Nucleus accumbens (tissue), 56 donors: ENCODE measurements at places on chromosomes 16 and 17.

GRCh38 chr17:74769856-74770497 is 6.2 kb downstream of the NAT9 start:
- DNase-seq = no peak

- DNase-seq = no peak
These were observed 263.8 kb downstream of the HS3ST3A1 start for GRCh38 chr17:13337864-13338371.

GRCh38 chr17:76528528-76529223 is 8.8 kb downstream of the CYGB start:
- no peak for DNase-seq

- DNase-seq = peak; percentile 45
These were observed 9.8 kb downstream of the UNC13D start for GRCh38 chr17:75834279-75834920.

- DNase-seq = no peak
These were observed 418.9 kb downstream of the CDH8 start for GRCh38 chr16:61617219-61617783.

- DNase-seq = no peak
These were observed 22.9 kb upstream of the PSMC5 start for GRCh38 chr17:63804328-63804727.

GRCh38 chr17:5526821-5527598 is 40.6 kb downstream of the MIS12 start:
- peak; percentile 72 for DNase-seq

DNA sequence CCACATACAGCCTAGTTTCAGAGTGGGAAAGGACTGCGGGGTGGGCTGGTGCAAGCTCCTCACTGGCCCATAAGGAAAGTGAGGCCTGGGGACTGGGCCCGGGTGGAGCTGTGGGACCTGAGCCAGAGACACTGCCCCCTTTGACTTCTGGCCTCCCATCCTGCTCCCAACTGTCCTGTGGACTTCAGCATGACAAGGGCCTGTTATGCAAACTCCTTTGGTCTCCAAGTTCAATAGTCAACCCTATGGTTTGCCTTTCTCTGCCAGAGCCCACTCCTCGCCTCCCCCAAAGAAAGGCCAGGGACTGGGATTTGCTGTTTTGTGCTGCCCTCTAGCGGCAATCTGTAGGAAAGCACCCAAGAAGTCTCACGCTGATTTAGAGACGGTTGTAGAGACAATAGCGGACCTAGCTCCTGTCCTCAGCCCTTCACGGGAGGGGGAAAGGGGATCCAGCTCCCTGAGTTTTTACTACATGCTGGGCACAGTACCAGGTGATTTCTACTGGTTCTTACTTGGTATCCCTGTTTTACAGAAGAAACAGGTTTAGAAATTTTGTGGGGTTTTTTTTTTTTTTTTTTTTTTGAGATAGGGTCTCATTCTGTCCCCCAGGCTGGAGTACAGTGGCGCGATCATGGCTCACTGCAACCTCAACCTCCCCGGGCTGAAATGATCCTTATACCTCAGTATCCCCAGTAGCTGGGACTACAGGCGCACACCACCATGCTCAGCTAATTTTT is 1.2 kb upstream of the TLCD3B start:
- peak; percentile 17 for DNase-seq

GRCh38 chr16:9480503-9480902 is 389.1 kb downstream of the HAPSTR1 start:
- DNase-seq = no peak

- no peak for DNase-seq
These were observed 6.5 kb downstream of the CPNE7 start for GRCh38 chr16:89581861-89582563.

DNA sequence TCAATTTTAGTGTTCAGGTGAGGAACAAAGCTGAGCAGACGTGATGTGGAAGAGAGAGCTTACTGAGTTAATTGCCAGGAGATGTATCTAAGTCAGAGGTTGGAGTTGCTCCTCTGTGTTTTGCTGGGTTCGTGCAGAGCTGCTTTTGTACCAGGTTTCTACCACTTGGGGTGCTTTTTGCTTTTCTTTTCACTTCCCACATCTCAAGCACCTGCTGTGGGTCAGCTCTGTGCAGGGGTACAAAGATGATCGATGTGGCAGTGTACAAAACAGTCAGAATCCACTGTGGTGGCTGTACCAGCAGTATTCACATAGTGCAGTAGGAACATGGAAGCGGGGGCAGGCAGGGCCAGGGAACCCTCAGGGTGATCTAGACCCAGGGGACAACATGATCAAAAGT is 14.8 kb downstream of the UNK start:
- DNase-seq = no peak

DNA sequence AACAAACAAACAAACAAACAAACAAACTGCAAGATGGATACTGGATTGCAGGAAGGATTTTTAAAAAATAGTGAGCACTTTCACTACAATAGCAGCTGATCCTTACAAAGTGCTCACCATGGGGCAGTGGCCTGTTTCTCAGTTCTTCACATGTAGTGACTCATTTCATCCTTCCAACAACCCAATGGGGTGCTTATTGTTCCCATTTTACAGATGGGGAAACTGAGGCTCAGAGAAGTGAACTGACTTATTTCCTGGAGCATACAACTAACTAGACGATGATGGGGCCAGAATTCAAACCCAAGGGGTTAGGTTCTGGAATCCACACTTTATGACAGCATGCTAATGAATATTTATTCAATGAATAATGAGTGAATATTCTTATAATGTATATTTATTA is 61.2 kb downstream of the MYH11 start:
- no peak for DNase-seq

GRCh38 chr17:28221751-28222414 is 97.1 kb upstream of the TMEM97 start:
- DNase-seq = no peak

DNA sequence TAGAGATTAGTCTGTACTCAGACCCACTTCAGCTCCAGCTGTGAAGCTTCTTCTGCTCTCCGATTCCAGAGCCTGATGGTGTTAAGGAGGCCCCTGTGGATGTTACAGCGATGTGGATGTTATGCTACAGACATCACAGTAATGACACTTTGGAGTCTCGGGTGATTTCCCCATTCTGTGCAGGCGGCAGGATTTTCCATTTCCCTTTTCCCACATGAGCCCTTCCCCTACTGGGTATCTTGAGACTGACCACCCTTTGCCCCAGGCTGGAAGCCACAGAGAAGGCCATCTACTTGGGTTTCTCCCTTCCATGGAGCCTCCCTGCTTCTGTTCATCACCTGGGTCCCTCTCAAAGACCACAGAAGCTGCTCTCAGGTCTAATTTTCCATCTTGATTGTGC is 78.3 kb downstream of the KCNJ12 start:
- DNase-seq = no peak

GRCh38 chr16:57261806-57262205 is 16.7 kb downstream of the ARL2BP start:
- DNase-seq = no peak

DNA sequence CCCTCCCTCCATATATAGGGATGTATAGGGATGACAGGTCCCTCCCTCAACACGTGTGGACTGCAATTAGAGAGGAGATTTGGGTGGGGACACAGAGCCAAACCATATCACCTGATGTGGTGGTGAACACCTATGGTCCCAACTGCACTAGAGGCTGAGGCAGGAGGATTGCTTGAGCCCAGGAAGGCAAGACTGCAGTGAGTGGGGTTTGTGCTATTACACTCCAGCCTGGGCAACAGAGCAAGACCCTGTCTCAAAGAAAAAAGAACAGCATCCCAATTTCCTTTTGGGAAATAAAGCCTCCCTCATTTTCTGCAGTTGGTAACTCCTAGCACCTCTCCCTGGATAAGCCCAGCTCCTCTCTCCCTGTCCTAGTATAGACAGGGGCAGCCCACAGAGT is 23.8 kb upstream of the LYRM9 start:
- DNase-seq = no peak

DNA sequence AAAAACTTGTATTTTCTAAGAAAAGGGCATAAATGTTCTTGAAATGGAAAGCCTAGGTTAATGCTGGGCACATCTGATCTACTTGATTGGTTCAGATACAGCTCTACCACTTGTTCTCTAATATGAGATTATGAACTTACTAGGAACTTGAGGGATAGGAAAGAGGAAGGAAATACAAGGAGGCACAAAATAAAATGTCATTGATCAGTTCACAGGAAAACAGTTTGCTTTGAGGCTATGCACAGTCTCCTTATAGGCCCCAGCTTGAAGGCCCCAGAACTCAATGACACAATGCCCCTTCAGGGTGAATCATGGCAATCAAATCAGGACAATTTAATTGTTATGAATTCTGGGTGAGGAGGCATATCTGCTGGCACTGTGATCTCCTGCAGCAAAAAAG is 27.1 kb downstream of the NXPH3 start:
- no peak for DNase-seq

- no peak for DNase-seq
These were observed 33.5 kb downstream of the SMURF2 start for GRCh38 chr17:64628641-64629040.

- no peak for DNase-seq
These were observed 33.6 kb downstream of the DHRS7B start for GRCh38 chr17:21160401-21160800.

GRCh38 chr16:23359092-23359760 is 57.1 kb downstream of the SCNN1B start:
- DNase-seq = no peak

DNA sequence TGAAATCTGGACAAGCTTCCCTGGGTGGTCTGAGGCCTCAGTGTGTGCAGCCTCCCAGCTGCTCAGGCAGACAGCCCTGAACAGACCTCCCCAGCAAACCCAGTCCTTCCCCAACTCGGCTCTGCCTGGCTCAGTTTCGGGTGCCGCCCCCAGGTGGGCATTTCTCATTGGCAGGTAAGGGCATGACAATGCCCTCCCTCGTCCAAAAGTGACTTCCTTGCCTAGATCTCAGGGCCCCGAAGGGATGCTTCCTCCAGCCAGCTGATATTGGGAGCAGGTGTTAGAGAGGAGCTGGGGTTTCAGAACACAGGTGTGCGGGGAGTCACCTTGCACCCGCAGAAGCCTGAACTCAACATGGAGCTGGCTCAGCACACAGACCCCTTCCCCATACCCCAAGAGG is 3.8 kb upstream of the PPL start:
- no peak for DNase-seq

GRCh38 chr16:86384263-86384649 is 126.1 kb upstream of the FOXF1 start:
- DNase-seq = no peak

DNA sequence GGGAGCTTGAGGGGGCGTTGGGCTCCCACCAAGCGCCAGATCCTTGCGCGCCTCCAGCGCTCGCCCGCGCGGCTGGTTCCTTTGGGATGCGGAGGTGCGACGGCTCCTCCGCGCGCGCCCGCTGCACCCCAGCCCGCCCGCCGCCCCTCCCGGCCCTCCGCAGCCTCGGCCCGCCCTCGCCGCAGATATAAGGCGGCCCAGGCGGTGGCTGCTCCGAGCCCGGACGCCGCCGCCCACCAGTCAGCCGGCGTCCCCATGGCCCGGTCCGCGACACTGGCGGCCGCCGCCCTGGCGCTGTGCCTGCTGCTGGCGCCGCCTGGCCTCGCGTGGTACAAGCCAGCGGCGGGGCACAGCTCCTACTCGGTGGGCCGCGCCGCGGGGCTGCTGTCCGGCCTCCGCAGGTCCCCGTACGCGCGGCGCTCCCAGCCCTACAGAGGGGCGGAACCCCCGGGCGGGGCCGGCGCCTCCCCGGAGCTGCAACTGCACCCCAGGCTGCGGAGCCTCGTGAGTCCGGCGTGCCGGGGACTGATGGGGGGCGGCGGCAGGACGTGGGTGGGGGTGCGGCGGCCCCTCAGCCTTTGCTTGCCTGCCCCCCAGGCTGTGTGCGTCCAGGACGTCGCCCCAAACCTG is at the start of gene NPB:
TSS of gene NPB (plus strand) at position 216 of the 630 bp plus-strand sequence. CDS start at position 256, 40 bp downstream.
- no peak for DNase-seq

- no peak for DNase-seq
These were observed 3.3 kb downstream of the TBX4 start for GRCh38 chr17:61455324-61456060.

DNA sequence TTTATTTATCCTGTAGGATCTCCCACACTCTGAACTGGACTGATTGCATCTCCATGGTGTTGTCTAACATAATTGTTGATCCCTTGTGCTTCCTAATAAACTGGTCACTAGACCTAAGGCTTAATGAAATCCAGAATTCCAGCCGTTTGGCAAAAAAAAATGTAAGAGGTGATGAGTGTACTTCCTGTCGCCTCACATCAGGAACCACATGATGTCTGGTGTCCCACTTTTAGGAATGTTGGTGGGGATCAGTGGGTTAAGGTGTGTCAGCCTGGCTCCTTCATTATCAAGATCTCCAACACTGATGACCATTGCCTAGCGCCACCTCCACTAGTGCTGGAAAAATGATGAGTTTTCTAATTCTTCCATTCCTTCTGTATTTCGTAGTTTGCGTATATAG is 18.6 kb upstream of the LONP2 start:
- no peak for DNase-seq

GRCh38 chr17:59684967-59685366 is 22.3 kb downstream of the PTRH2 start:
- DNase-seq = no peak

GRCh38 chr17:72677108-72677507 is 415.4 kb downstream of the SLC39A11 start:
- no peak for DNase-seq

DNA sequence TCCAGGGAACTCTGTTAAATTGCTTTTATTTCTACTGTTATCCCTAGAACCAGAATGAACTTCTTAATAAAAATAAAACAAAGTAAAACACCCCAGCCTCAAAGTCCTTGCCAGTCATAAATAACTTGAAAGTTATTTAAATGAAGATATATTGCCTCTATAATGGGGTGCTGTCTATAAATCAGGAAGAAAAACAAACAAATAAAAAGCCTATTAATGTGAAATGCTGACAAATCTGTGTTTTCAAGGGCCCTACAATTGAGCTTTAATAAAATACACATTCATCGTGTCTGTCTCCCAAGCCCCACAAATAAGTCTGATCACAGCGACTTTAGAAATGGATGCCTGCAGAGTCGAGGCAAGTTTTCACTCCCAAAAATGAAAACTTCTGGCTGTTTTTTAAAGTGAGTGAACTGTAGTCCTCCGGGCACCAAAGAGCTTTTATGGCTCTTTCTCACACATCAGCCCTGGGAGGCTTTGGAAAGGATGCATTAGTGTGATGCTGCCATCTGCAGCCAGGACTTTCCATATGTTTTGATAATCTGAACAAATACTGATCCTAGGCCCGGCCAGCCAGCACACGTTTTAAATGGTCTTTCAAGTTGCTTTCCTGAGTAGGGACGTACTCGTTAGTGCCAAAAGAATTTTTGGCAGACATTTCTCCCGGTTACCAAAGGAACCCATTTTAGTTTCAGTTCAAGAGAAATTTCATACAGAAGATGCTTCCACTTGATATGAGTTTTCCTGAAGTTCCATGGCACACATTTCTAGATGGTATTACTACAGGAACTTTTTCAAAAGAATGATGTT is 16.3 kb downstream of the NACA2 start:
- no peak for DNase-seq

- no peak for DNase-seq
These were observed 28.5 kb downstream of the NSMCE1 start for GRCh38 chr16:27239906-27240655.

GRCh38 chr16:17160920-17161431 is 309.8 kb downstream of the XYLT1 start:
- no peak for DNase-seq

- DNase-seq = no peak
These were observed 105.4 kb downstream of the FTO start for GRCh38 chr16:53809088-53809932.
